Mesendoderm (in vitro differentiated cells): ENCODE measurements at places on chromosomes 1 and 21.

- DNase-seq = no peak
Observed at GRCh38 chr1:221557013-221557412, 184.9 kb downstream of the DUSP10 start.

DNA sequence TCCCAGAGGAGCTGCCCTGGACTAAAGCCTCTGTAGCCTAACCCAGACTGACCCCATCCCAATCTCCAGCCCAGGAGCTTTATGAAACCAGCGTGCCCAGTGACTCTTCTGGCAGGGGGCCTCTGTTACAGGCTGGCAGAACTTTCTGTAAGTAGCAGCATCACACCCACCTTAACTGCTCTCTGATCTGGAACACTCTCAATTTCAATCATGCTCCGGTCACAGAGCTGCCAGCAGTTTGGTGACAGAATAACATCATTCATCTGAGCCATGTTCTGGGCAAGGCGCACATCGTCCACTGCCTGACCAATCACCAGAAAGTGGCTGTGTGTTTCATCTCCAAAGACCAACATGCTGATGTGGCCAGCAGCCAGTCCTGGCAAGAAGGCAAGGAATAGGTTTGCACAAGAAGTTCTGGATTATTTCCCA lies 14.7 kb downstream of the ADCY10 start:
- no peak for DNase-seq

DNA sequence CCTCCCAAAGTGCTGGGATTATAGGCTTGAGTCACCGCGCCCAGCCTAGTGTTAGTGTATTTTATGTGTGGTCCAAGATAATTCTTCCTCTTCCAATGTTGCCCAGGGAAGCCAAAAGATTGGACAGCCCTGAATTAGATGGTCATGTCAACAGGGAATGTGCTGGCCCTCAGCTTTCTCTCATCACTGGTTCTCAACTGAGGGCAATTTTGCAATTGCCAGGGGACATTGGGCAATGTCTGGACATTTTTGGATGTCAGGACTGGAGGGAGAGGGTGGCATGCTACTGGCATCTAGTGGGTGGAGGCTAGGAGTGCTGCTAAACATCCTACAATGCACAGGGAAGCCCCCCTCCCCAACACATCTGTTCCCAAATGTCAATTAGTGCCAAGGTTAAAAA lies 95.0 kb downstream of the LAMC2 start:
- no peak for DNase-seq

GRCh38 chr21:38688068-38688467 lies 117.7 kb upstream of the ETS2 start:
- no peak for DNase-seq

- DNase-seq = no peak
Observed at GRCh38 chr1:200520735-200521134, 99.8 kb downstream of the KIF14 start.

- DNase-seq = no peak
Observed at GRCh38 chr21:45203983-45204382, 83.7 kb downstream of the POFUT2 start.

DNA sequence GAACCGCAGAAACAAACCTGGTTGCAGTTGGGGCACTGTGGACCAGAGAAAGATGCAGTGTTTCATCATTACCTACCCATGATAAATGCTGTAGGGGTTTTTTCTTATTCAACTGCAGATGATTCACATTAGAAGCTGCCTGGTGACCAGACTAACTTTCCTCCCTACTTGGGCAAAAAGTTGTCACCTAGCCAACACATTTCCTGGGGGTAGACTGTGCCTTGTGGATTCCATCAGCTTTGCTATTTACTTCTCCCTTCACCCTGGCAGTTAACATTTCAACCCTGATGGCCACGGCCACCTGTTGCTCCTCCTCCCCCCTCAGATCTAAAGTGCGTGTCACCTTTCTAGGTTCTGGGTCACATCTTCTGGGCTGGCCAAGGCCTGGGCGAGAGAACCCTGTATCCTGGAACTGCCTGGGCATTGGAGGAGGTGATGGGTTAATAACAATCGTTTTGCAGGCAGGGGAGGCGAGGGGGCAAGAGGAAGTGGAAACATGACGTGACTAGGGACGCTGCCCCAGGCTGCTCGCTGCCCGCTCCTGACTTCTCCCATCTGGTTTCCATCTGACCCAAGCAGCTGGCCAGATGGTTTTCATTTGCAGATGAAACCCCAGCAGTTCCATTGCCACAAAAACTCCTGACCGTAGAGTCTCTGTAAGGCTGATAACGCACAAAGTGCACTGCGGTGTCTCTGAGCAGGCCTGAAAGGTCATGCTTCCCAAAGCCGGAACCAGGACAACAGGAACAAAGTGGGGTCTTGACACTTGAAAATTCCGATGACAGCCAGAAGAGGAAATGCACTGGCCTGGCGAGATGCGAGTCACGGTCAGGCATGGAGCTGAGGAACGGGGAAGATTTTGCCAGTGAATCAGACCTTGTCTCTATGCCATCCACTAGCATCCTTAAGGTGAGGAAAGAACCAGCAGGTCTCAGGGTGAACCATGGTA lies 36.6 kb downstream of the CAPZB start:
- DNase-seq = no peak

GRCh38 chr1:2412773-2413494 lies 570 bp upstream of the PEX10 start:
- peak; percentile 29 for DNase-seq

DNA sequence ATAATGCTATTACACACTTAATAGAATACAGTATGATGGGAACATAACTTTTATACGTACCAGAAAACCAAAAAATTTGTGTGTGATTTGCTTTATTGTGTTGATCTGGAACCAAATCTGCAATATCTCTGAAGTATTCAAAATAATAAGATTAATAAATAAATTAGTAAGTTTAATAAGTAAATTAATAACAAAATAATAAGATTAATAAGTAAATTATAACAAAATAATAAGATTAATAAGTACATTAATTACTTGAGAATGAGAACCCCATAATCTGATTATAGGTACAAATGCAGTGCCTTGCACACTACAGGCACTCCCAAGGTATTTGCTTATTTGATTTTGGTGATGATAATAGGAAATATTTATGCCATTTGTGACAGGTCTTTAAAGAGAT lies 267.4 kb downstream of the ZNF326 start:
- no peak for DNase-seq

DNA sequence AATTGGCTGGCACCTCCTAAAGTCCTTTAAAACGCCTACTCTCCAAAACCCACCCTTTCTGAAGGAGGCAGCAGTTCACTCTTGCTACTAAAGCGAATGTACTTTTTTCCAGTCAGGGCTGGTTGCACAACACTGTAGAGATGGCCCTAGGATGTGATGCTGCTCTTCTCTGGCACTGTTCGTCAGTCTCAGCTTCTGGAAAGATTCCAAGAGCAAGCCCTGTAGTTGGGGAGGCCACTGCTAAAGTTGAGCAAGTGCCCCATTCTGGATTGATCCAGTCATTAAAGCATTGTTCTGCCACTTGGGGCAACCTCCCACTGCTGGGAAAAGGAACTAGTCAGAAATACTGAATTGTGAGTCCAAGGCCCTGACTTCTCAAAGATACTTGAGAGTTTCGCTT lies 28.5 kb upstream of the KCNQ4 start:
- no peak for DNase-seq

DNA sequence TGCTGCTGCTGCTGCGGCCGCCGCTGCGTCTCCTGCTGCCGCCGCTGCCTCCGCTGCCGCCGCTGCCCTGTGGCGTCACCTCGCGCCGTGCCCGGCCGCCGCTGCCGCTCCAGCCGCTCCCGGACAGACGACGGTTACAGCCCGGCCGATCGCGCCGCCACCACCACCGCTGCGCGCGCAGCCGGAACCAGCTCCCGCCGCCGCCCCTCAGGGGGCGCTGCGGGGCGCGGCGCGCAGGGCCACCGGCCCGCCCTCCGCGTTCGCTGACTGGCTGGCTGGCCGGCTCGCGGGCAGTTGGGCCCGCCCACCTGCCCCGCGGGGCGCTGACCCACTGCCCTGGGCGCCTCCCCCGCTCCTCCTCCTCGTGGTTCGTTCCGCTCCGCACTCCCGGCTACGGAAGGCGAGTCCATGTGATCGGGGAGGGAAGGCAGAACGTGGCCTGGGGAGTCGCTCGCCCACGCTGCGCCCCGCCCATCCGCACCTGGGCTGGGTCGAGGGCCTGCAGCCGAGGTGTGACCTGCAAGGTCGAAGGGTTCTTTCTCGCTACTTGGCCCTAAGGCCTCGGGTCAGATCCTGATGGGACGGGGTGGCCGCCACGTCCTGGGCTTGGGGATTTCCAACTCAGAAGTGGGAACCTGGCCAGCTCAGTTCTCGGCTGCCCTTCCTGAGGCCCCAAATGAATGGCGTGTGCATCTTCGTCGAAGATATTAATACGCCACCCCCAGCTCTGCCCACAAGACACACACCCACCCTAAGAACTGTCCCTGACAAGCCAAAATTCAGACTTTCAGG lies at the start of gene PTP4A2:
Gene PTP4A2, minus strand, starts transcription at position 185 of the 792 bp plus-strand sequence. CDS start 19,303 bp downstream, outside the sequence.
- peak; percentile 98 for DNase-seq

GRCh38 chr21:32046191-32046590 lies 173.4 kb downstream of the HUNK start:
- no peak for DNase-seq

DNA sequence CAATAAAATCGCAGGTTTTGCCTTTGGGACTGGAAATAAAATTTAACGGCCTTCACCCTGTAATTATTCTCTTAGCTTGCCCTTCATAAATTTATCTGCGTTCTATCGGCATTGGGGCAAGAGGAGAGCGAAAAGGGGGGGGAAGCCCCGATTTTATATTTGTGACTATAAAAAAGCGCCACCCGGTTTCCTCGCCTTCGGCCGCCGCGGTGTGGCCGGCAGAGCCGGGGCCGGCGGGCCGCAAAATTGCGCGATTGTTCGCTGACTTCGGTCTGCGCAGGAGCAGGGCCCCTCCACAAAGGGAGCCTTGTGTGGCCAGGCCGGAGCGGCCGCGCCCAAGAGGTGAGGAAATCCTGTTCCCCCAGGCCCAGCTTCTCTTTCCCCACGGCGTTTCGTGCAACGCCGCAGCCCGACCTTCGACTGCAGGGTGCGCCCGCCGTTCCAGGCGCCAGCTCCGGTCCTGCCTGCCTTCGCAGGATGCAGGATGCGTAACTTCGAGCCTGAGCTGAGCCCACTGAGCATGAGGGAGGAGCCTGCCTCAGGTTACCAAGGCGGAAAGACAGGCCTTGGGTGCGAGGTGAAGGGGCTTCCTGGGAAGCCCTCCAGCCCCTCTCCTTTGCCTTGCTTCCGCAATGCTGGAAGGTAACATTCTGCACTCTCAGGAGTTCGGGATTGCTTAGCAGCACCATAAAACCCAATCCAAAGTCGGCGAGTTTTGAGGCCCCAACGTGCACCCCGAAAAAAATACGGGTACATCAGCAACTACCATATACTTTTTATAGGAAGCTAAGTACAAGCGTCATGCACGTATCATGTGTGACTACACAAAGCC lies 4.9 kb upstream of the TBX15 start:
- peak; percentile 59 for DNase-seq

- no peak for DNase-seq
Observed at GRCh38 chr1:116751146-116751545, 3.1 kb upstream of the CD2 start.

GRCh38 chr1:58000116-58000515 lies 546.4 kb downstream of the OMA1 start:
- DNase-seq = no peak

DNA sequence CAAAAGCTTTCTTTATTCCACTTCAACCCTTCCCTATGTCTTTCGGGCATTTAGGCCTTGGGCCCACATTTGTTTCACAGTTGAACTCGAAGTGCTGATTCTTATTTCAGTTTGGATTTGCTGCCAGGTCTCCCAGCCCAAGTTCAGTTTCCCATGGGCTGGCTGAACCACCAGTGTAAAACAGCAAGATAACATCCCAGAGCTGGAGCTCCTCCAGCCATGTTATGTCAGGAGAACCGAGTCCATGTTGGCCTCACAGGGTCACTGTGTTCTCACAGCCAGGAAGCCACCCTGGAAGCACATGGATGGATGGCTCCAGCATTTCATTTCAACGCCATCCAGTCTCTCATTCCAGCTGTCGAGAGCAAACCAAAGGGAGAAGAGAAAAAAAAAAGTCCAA lies 45.2 kb upstream of the RXRG start:
- DNase-seq = no peak

GRCh38 chr21:42135386-42136052 lies 64.4 kb downstream of the UMODL1 start:
- no peak for DNase-seq

DNA sequence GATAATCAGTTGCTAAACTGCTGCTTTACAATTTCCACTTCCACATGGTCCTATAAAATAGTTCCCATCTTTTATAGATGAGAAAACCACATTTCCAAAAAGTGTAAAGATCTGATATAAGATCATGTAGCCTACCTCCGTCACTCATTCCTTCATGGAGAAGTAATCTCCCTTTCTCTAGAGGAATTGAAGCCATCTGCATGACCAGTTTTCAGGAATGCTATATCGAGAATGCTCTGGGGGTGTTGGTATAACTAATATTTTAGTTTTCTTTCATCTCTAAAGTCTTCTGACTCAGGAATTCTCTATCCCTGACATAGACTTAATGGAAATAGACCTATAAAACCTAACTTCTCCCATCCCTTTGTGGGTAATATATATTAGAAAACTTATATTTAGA lies 173.0 kb upstream of the UBE2U start:
- no peak for DNase-seq
